Activated CD4-positive, alpha-beta T cell treated with anti-CD3 and anti-CD28 coated beads, Interleukin-2, amount 10 ng/mL, durations not matched to agents 7 days and 5 days (primary cell): ENCODE measurements at places on chromosomes 7 and 10. TPM values are rescaled to one million over a fixed set of nuclear protein-coding genes. Genes with fewer than 3 reads are reported as not detected.

IFIT1B gene
- total RNA-seq: not detected

FAM24B gene
- 12.1 TPM for total RNA-seq

DNA sequence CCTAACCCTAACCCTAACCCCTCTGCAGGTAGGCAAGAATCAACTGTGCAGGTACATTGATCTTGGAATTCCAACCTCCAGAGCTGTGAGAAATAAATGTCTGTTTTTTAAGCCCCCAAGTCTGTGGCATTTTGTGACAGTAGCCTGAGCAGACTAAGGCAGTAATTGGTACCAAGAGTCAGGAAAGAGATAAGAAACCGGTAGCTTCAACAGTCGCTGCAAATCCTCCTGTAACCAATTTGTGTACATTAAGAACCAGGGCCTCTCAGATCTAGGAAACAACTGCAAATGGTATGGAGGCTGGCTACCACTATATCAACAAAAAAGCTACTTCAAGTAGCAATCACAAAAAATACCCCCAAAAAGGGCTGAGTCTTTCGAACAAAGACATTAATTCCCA, 67.3 kb downstream of the DOCK4 start:
- no peaks in the 10 kb centered on the region for H3K4me1 ChIP-seq
- H3K27ac ChIP-seq: no peak overlapping the region
- DNase-seq: no peak
- H3K27me3 ChIP-seq: no peaks in the 10 kb centered on the region

- H3K36me3 ChIP-seq: no peaks in the 10 kb centered on the region
- H3K4me1 ChIP-seq: peaks cover 35% of the 10 kb centered on the region
- peak overlapping the region; percentile 76 for H3K27ac ChIP-seq
- peak overlapping the region; percentile 60 for H3K4me3 ChIP-seq
- peak; percentile 20 for DNase-seq
- H3K27me3 ChIP-seq: no peaks in the 10 kb centered on the region
Measured at GRCh38 chr7:50415844-50416364, 34.2 kb downstream of the FIGNL1 start.

- H3K27me3 ChIP-seq: no peaks in the 10 kb centered on the region
- DNase-seq: no peak
- peaks cover 2% of the 10 kb centered on the region for H3K4me1 ChIP-seq
- no peak overlapping the region for H3K27ac ChIP-seq
Measured at GRCh38 chr10:79191951-79192676, 123.3 kb downstream of the ZMIZ1 start.

DNA sequence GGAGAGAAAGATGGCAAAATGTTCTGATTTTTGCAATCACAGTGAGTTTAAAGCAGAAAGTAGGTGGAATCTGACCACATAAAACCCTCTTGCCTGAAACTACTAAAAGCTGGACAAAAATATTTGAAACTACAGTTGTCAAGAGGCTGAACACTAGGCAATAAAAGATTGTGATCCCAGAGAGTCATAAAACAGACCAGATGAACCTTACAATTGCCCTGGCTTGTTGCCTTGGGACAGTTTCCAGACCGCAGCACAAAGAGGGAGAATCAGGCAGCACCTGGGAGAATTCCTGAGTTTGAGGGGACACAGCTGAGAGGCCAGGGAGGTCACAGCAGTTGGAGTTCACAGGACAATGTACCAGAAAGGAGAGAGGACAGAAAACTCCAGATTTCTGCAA, 107.3 kb upstream of the NANOS1 start:
- H3K27me3 ChIP-seq: peaks cover 18% of the 10 kb centered on the region
- H3K27ac ChIP-seq: no peak overlapping the region
- no peak for DNase-seq

GRCh38 chr10:14486777-14487487, 156.2 kb upstream of the FRMD4A start:
- no peaks in the 10 kb centered on the region for H3K36me3 ChIP-seq
- no peaks in the 10 kb centered on the region for H3K4me1 ChIP-seq
- no peak for DNase-seq
- H3K27me3 ChIP-seq: peaks cover 19% of the 10 kb centered on the region
- no peak overlapping the region for H3K27ac ChIP-seq
- no peak overlapping the region for H3K4me3 ChIP-seq

- no peak overlapping the region for H3K27ac ChIP-seq
- no peaks in the 10 kb centered on the region for H3K27me3 ChIP-seq
Measured at GRCh38 chr10:101489355-101489754, 98.7 kb downstream of the POLL start.

SPDYE3 gene
- not detected for total RNA-seq

- no peaks in the 10 kb centered on the region for H3K27me3 ChIP-seq
- H3K4me3 ChIP-seq: no peak overlapping the region
- no peak overlapping the region for H3K27ac ChIP-seq
- H3K36me3 ChIP-seq: no peaks in the 10 kb centered on the region
- H3K4me1 ChIP-seq: no peaks in the 10 kb centered on the region
- no peak for DNase-seq
Measured at GRCh38 chr10:35911233-35911632, 269.1 kb upstream of the FZD8 start.
